Fibroblast of skin of right biceps (primary cell): ENCODE measurements at places on chromosomes 4 and X.

DNA sequence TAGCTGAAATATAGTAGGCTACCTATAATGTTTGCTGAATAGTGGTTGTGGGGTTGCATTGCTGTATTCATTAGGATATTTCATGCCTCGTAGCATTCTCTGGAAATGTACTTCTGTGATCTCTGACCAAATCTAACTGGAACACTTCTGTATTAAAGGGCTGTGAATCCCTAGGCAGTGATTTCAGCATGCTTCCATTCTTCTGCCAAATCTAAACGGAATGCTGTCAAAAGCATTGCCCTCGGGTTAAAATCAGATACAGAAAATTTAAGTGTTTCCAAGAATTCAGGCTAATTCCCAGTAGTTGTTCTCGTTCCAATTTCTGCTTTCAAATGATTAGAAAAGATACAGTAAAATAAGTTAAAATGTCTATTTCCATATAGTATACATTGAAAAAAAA lies 1847.5 kb upstream of the IGFBP7 start:
- DNase-seq = no peak

- peak; percentile 92 for DNase-seq
Measured at GRCh38 chr4:77579406-77580076, 26.1 kb upstream of the CXCL13 start.

GRCh38 chrX:131840799-131841495 lies 182.2 kb upstream of the STK26 start:
- no peak for DNase-seq

DNA sequence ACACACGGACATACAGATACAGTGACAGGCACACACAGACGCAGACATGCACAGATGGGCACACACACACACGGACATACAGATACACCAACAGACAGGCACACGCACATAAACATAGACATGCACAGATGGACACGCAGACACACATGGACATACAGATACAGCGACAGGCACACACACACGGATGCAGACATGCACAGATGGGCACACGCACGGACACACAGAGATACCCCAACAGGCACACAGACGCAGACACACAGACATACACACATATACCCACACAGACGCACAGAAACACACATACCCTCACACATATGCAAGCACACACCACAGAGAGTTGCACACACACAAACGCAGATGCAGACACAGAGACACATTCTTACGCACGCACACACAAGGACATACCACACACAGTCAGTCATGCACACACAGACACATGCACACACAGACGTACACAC lies 24.4 kb upstream of the SLC25A6 start:
- no peak for DNase-seq

DNA sequence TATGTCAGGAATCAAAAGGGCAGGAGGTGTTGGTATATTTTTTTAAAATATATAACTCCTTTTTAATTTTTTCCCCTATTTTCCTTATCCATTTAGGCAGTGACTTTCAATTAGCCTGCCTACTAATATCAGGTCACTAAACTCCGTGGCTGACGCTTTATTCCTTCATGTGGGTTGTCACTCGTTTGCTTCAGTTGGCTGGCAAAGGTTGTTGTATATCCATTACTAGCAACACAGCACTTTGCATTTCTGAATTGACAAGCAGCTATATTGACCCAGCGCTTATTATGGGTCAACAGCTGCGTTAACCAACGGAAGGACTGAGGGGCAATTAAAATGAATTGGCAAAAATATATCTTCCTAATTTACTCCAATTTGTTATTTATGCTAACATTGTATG lies 87.7 kb downstream of the ARX start:
- no peak for DNase-seq

- DNase-seq = peak; percentile 7
Measured at GRCh38 chr4:78806943-78807460, 30.9 kb downstream of the BMP2K start.

DNA sequence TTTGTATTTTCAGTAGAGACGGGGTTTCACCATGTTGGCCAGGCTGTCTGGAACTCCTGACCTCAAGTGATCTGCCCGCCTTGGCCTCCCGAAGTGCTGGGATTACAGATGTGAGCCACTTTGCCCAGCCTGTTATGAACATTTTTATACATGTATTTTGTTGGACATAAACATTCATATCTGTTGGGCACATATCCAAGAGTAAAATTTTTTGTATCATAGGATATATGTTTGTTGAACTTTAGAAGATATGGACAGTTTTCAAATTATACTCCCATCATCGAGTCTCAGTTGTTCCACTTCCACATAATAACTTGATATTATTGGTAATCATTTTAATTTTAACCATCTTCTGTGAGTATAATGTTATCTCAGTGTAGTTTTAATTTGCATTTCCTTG lies 23.6 kb downstream of the GLRB start:
- DNase-seq = no peak

GRCh38 chr4:73998040-73999011 lies at the start of gene CXCL5:
Gene CXCL5, minus strand, starts transcription at chr4:73998677. Its CDS starts 96 bp downstream, at chr4:73998581.
- DNase-seq = peak; percentile 68

DNA sequence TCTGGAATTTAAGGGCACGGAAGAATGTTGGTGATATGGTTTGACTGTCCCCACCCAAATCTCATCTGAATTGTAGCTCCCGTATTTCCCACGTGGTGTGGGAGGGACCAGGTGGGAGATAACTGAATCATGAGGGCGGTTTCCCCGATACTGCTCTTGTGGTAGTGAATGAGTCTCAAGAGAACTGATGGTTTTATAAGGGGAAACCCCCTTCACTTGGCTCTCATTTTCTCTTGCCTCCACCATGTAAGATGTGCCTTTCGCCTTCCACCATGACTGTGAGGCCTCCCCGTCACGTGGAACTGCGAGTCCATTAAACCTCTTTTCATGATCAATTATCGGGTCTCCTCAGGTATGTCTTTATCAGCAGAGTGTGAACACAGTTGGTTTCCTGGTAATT lies 25.6 kb upstream of the DHRSX start:
- DNase-seq = no peak

DNA sequence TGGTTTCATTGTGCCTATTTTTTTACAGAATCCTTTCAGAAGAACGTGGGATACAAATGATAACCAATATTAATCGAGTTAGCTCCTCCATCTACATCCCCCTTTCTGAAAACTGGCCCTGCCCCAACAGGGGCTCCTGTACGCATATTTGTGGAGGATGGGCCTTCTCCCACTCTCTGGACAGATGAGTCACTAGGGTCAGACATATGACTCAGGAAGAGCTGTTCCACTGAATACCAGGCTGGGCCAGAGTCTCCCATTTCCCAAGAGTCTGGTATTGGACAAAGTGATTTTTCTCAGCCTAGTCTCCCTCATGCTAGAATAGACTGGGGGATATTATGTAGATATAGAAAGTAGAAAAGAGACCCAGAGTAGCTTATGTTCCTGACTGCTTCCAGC lies 142.4 kb downstream of the TSPAN5 start:
- DNase-seq = peak; percentile 88

GRCh38 chr4:94480362-94480951 lies 28.7 kb downstream of the PDLIM5 start:
- DNase-seq = no peak

- peak; percentile 40 for DNase-seq
Measured at GRCh38 chrX:30643313-30643821, 9.9 kb upstream of the GK start.
